KBM-7 (cell line): ENCODE measurements at places on chromosomes 12 and 14.
A peak's percentile ranks its signal among the peaks of the same experiment; 100 is the strongest.

- DNase-seq: no peak
Observed at GRCh38 chr14:31920989-31921650, 156.0 kb upstream of the ARHGAP5 start.

- DNase-seq: no peak
Observed at GRCh38 chr14:55142466-55142865, 13.4 kb downstream of the LGALS3 start.

DNA sequence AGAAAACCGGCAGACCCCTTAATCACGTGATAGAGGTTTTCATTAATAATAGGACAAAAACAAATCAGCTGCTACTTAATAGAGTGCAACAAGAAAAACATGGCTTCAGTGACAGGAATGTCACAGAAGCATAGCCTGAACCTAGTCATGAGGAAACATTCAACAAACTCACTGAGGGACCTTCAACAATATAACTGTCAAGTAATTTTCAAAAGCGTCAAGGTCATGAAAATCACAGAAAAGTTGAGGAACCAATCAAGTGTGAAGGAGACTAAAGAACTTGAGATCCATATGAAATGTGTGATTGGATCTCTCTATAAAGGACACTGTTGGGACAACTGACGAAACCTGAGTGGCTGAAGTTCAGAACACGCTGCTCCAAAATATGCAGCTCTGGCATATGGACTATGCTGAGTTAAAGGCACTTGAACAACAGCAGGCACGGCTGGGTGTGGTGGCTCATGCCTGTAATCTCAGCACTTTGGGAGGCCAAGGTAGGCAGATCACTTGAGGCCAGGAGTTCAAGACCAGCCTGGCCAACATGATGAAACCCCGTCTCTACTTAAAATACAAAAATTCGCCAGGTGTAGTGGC, 16.3 kb downstream of the NDUFA12 start:
- DNase-seq: no peak

DNA sequence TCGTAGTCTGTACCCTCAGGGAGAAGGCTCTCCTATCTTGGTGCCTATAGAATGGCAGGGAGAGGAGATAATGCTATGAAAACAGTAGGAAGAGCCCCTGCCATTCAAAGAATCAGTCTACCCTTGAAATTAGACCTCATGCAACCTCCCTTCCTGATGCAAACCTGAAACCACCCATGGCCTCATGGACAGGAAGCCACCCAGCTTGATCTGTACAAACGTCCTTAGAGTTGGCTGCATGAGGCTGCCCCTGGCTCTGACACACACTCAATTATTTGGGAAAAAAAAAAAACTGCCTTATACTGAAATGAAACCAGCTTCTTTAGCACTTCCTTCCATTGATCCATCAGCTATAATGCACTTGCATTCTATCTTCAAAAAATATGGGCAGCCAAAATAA, 116.6 kb upstream of the BCL2L14 start:
- DNase-seq: peak; percentile 35
